ENCODE measurements at places on chromosomes 11 and 22.

DNA sequence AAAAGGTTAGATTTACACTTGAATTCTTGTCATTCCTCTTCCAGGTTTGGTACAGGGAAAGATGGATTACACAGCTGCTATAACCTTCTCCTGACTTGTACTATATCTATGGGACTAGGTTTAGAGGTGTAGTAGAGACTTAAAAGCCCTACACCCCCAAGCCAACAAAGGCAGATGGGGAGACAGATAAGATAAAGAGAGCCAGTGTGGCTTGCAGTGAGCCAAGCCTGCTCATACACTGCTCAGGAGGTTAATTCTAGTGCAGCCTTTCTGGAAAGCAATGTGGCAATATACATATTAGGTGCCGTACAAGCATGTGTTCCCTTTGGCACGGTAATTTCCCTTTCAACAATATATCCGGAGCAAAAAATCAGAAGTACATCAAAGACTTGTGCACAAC lies 10.8 kb downstream of the SIK3 start:
- DNase-seq = no peak

GRCh38 chr11:78099666-78100065 lies 20.0 kb upstream of the NDUFC2 start:
- DNase-seq = no peak

- no peak for DNase-seq
Observed at GRCh38 chr22:46507451-46508425, 29.7 kb downstream of the CELSR1 start.

DNA sequence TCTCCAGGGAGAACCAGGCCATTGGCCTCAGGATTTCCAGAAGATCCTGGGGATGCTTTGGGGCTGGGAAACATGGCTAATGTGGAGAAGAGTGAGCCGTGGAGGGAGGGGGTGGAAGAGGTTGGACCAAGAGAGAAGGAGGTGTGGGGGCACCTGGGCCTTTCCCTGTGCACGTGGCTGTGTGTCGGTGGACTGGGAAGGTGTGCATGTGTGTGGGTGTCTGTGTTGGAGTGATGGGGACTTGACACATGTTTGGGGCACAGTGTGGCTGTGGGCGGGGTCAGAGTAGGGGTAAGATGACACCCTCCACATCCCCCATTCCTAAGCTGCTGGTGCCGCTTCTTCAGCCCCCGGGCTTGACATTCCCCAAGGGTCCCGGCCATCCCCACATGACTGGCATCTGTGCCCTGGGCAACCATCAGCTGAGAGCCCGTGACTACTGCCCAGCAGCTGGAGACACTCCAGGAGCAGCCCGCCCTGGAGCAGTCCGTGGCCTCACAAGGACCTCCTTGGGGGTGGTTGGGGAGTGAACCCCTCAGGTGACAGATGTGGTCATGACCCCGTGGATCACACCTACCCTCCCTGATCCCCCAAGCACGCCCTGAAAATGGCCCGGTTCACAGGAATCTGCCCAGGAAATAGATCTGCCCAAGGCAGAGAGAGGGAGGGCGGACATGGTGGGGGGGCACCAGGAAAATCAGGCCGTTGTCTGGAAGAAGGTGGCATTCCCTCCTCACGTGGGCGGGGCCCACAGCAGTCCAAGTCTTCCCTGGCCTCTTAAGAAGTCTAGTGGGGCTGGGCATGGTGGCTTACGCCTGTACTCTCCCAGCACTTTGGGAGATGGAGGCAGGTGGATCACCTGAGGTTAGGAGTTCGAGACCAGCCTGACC lies 34.8 kb upstream of the SOX10 start:
- DNase-seq = no peak

GRCh38 chr22:44385781-44386180 lies 73.0 kb upstream of the SHISAL1 start:
- no peak for DNase-seq

DNA sequence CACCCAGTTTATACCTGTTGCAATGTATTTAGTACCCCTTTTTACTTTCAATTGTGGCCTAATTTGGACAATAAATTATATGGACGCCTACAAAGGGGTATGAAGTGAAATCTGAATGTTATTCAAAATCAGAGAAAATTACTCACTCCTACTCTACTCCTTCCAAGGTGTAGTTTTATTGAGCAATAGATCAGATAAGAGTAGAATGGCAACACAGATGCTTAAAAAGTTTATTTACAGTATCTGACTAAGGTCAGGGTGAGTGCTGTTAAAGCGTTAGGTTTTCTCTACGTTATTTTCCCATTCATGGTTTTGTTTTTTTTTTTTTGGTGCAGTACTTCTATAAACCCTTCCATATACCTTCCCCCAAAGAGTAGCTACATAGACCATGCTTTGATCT lies 805.6 kb downstream of the KCNA4 start:
- no peak for DNase-seq

DNA sequence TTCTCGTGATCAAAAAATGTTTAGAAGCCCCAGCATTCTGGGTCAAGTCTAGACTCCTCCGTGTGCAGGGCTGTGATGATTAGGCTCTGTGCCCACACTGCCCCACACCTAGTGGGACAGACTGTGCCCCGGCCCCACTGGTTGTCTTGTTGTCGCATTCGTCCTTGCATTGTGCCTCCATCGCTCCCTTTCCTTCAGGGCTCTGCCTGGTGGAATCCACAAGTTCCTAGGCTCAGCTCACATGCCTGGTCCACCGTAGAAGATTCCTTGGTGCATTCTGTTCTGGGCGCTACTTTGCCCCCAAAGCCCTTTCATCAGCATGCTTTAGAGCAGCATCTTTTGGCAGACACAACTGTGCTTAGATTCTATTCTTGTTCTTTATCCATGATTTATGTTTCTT lies 23.5 kb upstream of the THY1 start:
- DNase-seq = no peak

DNA sequence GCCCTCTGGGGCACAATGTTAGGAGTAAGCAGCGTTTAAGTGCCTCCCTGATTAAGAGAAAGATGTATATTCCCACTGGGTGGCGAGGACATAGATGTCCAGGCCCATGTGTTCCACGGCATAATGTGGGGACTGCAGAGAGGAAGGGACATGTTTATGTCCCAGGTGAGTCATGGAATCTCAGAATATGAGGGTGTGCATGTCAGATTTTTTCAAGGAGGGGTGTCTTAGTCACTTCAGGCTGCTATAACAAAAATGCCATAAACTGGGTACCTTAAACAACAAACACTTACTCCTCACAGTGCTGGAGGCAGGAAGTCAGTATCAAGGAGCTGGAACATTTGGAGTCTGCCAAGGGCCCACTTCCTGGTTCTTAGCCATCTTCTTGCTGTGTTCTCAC lies 55.1 kb downstream of the BCR start:
- no peak for DNase-seq

GRCh38 chr22:37643225-37643847 lies 3.9 kb downstream of the SH3BP1 start:
- DNase-seq = peak; percentile 91

DNA sequence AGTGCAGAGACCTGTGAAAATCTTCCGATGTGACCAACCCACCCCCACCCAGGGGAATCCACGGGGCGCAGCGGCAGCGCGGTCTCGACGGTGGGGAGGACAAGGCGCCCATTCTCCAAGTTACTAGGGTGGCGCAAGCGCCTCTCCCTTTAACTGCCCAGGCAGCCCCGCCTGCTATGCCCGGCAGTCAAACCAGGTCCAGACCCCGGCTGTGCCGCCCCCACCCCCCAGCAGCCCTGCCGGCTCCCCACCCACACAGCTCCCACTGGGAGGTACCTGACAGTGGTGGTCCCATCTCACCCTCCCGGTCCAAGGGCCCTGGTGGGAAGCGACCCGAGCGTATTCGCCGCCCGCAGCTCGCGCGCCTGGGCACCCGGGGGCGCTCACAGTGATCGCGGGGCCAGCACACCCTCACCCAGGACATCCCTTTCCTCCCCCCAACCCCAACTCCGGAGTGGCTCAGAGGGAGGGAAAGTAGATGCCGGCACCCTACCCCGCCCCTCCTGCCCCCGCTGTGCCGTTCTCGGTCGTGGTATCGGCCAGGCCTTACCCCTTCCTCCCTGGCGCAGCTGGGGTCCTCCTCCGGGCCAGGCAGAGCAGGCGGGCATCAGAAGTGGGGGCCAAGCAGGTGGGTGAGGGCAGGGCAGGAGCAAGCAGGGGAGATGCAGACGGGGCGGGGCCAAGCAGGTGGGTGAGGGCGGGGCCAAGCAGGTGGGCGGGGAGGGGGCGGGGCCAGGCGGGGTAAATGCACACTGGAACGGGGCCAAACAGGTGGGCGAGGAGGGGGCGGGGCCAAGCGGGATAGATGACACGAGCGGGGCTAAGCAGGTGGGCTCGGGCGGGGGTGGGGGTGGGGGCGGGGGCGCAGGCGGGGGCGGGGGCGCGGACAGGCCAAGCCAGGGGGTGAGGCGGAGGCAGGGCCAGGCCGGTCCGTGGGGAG lies at the start of gene TRPM5:
TRPM5 (minus strand) TSS at position 634 of the 940 bp plus-strand sequence. CDS start 21,478 bp downstream, outside the sequence.
- peak; percentile 75 for DNase-seq

- no peak for DNase-seq
Observed at GRCh38 chr11:73757598-73757997, 3.3 kb downstream of the RAB6A start.

GRCh38 chr11:8832571-8833260 lies 78.3 kb upstream of the AKIP1 start:
- peak; percentile 58 for DNase-seq

DNA sequence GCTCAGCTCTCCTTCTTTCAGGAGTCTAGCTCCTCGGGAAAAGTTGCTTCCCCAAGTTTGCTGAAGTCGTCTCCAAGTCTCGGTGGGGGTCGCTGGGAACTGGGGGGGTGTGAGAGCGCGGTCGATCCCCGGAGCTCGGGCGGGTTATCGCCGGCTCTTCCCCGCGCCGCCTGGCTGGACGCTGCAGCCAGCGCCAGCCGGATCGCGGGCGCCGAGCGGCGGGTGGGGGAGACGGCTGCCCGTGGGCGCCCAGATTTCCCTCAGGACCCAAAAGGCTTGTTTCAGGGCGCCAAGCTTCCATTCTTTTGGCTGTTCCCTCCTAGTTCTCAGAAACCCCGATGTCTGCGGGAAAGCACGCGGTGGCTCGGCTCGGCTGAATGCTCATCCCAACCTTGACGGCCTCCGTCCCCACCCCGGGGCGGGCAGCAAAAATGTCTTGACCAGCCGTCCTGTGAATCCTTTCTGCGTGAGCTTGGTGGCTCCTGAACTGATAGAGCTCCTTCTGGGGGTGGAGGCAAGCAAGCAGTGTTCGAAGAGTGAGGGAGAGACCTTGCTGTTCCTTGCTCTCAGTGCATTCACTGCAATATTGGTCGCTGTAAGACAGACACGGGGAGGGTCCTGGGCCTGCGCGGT lies 1.7 kb downstream of the ZBTB16 start:
- DNase-seq = no peak
